Glutamatergic neuron (in vitro differentiated cells): ENCODE measurements at places on chromosomes 11 and 22.

GRCh38 chr11:73995247-73995646, 12.6 kb upstream of the UCP2 start:
- DNase-seq: no peak

DNA sequence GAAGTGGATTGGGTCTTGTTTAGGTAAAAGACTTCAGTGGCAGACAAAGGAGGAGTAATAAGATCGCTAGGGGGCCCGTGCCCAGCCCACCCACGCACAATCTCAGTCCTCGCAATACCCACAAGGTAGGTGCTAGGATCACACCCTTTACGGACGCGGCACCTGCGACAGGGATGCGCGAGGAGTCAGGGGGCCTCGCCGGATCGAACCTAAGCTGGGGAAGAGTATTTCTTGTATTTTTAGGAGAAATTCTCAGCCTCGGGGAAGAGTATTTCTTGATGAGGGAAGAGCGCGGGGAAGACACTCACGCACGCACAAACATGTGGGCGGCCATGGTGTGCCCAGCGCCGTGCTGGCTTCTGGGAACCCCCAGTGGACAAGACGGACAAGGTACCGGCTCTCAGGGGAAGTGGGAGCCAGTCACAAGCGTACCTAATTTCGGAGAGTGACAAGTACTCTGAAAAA, 745 bp upstream of the FAM118A start:
- DNase-seq: no peak

DNA sequence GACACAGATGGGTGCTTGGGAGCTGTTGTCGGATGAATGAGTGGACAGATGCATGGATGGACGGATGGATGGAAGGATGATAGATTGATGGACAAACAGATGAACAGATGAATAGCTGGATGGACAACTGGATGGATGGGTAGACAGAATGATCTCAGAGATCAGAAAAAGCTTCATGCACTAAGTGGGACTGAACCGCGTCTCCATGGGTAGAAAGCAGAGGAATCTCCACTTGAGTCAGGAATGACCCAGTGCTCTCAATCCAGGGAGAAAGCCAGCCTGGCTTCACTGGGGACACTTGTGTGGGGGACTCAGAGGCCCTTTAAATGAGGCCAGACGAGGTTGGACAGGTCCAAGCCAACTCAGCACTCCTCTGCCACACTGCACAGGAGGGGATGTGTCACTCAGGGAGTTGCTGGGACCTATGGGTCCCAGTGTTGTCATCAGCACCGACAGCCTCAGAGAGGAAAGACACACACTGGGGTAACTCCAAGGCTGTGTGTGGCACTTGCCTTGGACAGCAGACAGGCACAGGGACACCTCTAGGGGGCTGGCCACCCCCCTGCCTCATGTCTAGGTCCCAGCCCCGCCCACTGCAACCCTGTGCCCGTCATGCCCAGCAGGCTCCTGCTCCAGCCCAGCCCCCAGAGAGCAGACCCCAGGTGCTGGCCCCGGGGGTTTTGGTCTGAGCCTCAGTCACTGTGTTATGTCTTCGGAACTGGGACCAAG, 5.6 kb downstream of the IGLL5 start:
- DNase-seq: no peak

- DNase-seq: no peak
These were observed 22.2 kb downstream of the P2RY2 start for GRCh38 chr11:73240190-73240781.

- DNase-seq: no peak
These were observed 4.9 kb downstream of the CRYAB start for GRCh38 chr11:111906680-111907079.

DNA sequence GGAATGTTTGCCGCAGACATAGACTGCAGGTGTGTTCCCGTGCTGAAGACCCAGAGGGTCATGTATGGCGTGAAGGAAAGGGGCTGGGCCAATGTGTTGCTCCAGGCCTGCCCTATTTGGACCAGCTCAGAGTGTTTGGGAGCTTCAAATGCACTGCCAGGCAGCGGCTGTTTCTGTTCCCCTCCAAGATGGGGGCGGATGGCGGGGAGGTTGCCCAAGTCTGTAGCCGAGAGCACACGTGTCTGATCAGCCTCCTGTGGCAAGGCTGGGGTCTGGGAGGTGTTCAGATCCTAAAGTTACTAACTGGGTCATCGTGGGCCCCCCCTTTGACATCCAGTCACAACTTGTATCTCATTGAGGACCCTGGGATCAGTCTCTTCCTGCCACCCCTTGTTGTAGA, 45.5 kb downstream of the CACNA1I start:
- no peak for DNase-seq

- no peak for DNase-seq
These were observed 823 bp upstream of the CPT1A start for GRCh38 chr11:68842427-68843051.

DNA sequence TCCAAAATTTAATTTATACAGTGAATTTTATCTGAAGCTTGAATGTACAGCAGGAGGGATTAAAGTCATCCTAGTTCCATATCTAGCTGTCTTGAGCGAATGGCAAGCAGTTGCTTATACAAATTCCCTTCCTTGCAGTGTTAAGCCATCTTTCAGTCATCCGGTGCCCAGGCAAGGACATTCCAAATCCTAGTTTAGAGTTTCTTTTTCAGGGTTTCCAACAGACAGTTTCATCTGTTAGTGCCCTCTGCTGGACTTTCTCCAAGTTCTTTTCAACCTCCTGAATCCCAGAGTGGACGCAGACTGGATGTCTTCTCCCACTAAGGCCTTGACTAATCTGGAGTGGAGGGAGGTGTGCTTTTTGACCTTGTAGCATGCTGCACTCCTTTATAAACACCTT, 45.4 kb downstream of the GRAMD1B start:
- no peak for DNase-seq

DNA sequence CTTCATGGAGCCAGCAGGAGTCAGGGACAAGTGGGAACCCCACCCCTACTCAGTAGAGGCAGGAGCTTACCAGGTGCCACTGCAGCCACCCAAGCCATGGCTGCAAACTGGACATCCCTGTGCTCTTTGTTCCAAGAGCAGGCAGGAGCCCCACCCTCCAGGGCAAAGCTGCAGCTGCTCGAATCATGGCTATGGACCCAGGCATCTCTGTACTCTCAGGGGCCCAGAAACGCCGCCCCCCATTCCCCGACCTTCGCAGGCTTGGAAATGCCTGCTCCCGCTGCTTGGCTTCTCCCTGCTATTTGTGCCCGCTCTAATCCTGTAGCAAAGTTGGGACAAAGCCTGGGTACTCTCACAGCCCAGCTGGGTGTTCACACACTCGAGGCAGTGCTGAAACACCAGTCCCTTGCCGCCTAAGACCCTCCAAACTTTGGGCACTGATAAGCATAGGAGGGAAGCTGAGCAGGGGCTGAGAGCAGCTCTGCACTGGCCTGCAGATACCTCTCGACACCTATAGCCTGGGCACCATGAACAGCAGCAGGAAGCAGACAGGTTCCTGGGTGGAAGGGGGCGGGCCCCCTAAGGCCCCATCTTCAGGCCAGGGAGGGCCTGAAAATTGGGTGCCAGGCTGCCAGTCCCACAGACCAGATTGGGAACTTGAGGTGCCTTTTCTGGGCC, 402.4 kb downstream of the LRRC4C start:
- no peak for DNase-seq

DNA sequence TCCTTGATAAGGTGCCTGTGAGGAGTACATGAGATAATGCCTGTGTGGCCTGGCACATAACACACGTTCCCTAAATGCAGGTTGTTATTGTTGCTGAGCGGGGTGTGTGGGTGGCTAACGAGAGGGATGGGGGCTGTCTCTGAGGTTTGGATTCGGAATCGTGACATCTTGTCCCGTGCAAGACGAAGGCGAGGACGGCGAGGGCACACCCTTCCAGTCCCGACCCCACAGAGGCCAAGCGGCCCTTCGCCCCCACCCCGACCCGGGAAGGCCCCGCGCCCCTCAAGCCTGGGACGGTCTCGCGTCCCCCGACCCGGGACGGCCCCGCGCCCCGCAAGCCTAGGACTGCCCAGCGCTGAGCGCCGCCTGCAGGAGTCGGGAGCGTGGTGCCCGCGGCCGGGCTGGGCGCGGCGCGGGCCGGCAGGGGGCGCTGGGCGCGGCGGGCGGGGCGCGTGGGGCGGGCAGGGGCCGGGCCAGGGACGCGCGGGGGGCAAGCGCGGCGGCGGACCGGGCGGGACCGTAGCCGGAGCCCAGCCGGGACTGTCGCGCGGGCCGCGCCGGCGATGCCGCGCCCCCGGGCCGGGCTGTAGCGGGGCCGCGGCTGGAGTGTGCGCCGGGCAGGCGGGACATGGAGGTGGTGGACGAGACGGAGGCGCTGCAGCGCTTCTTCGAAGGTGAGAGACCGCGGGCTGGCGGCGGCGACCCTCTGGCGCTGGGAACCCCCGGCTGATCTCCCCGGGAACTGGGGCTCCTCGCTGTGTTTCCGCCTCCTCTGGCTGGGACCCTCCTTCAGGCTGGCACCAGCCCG, at the start of gene MYRF:
Gene MYRF, plus strand, starts transcription at position 520 of the 808 bp plus-strand sequence. Its CDS starts 109 bp downstream, at position 629.
- DNase-seq: peak; percentile 80

- DNase-seq: no peak
These were observed 54.7 kb downstream of the PHF21B start for GRCh38 chr22:44955102-44955501.

- no peak for DNase-seq
These were observed 4.4 kb upstream of the TMEM179B start for GRCh38 chr11:62782753-62783152.

- DNase-seq: no peak
These were observed 644 bp downstream of the SPTY2D1 start for GRCh38 chr11:18633256-18634139.

DNA sequence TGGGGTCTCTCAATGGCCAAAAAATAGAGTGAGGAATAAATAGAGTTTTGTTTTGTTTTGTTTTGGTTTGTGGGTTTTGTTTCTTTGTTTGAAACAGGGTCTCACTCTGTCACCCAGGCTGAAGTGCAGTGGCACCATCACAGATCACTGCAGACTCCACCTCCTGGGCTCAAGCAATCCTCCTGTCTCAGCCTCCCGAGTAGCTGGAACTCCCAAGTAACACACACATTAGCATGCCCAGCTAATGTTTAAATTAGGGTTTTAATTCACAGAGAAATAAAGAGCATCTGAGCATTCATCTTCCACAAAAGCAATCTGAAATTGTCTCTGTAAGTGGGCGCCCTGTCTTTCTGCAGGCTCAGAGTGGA, 9.2 kb upstream of the IFITM3 start:
- no peak for DNase-seq

- DNase-seq: no peak
These were observed 102.7 kb upstream of the CLPB start for GRCh38 chr11:72537051-72537450.

- peak; percentile 73 for DNase-seq
These were observed at the start of gene ABCC8 for GRCh38 chr11:17476317-17477083. TSS of gene ABCC8 (minus strand) at chr11:17476845. CDS start at chr11:17476776, 69 bp downstream.

GRCh38 chr11:96097844-96098421, 174.0 kb upstream of the MTMR2 start:
- no peak for DNase-seq

GRCh38 chr11:19978668-19979518, 181.4 kb downstream of the DBX1 start:
- no peak for DNase-seq

DNA sequence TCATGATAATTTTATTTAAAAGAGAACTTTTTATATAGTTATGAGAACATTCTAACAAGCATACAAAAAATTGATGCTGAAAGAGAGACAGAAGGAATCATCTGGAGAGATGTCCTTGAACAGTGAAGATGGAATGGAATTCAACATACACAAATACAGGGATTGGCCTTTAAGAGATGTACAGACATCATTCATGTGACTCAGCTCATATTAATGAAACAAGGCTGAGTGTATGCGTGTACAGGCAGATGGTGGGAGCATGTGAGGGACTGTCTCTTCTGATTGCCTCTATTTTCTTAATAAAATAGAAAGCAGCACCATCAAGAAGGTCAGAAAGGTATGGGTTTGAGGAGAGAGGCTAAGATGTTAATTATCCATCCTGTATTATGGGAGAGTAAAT, 793.3 kb downstream of the CNTN5 start:
- no peak for DNase-seq

GRCh38 chr22:21970800-21971617, 11.6 kb downstream of the TOP3B start:
- DNase-seq: no peak

DNA sequence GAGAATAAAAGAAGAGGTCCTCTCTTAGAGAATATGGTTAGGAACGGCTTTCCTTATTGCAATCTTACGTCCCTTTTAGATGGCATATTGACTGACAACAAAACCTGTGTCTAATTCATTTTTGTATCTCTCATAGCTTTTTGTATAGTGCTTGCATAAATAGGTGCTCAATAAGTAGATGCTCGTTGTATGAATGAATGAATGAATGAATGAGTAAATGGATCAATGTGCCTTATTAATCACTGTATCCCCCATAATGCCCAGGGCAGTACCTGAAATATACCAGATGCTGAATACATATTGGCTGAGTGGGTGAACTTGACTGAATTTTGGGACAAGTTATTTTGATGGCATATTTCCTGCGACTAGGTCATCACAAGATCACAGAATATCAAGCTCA, 97.9 kb downstream of the SERGEF start:
- DNase-seq: no peak

DNA sequence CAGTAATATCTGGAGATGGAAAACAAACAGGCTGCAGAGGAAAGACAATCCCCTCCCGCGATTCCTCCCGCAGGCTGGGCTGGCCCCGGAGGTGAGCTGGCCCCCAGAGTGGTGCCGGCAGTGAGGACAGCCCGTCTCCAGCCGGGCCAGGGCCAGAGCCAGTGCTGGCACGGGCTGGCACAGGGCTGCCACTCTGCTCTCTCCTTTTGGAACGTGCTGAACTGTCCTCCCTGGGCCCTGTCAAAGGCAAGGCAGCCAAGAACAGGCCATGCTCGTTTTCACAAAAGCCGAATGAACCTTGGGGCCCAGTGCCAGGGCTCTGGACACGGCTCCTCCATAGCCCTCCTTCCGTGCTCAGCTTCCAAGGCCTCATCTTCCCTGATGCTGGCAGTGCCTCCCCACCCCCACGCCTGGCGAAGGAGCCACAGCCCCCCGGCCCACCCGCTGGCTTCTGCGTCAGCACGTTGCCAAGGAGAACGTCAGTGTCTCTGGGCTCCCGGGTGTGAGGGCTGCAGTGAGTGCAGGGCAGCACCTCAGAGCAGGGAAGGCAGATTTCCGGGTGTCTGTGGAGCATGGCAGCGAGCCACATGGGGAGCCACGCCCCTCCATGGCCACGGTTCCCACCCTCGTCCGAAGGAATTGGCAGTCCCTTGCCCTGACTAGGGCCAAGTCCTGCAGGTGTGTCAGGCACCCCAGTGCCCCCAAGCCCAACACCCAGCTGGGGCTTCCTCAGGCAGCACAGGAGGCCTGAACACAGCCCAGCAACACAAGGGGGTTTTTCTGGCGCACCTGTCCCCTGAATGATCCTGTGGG, 28.6 kb downstream of the GNAZ start:
- DNase-seq: no peak

- no peak for DNase-seq
These were observed 90.2 kb downstream of the DDX10 start for GRCh38 chr11:108754901-108755625.
